Suppressor macrophage treated with lipopolysaccharide for 1 hour (primary cell): ENCODE measurements at places on chromosomes 1 and 21.

GRCh38 chr1:67214420-67215174 is 48.3 kb downstream of the IL23R start:
- peak; percentile 22 for DNase-seq

DNA sequence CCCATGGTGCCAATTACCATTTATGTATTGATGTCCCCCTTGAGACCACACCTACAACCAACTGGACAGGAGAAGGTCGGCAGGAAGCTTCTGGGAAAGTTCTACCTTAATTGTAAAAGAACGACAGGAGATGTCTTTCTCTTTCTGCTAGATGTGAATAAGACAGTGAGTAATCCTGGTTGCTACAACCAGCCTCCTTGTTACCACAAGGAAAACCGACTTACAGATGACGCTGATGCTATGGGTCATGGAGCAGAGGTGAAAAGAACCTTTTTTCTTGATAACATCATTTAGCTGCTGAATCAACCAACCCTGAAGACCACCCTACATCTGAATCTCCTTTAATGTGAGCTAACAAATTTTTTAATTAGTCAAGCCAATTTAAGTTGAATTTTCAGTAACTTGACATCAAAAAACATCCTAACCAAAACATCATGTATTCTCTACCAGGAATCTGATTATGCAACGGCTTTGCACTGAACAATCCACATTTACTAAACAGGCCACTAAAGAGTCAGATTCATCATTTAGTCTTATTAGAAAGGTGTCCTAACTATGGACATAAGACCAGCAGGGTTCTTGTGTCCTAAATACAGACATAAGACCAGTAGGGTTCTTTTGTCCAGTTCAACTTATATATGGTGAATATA is 23.0 kb downstream of the RGS2 start:
- DNase-seq = no peak

GRCh38 chr1:245142171-245142798 is 12.5 kb upstream of the KIF26B start:
- no peak for DNase-seq

GRCh38 chr1:225731491-225731890 is 46.1 kb upstream of the SRP9 start:
- no peak for DNase-seq

GRCh38 chr1:156228501-156228900 is 13.5 kb upstream of the BGLAP start:
- DNase-seq = peak; percentile 47

DNA sequence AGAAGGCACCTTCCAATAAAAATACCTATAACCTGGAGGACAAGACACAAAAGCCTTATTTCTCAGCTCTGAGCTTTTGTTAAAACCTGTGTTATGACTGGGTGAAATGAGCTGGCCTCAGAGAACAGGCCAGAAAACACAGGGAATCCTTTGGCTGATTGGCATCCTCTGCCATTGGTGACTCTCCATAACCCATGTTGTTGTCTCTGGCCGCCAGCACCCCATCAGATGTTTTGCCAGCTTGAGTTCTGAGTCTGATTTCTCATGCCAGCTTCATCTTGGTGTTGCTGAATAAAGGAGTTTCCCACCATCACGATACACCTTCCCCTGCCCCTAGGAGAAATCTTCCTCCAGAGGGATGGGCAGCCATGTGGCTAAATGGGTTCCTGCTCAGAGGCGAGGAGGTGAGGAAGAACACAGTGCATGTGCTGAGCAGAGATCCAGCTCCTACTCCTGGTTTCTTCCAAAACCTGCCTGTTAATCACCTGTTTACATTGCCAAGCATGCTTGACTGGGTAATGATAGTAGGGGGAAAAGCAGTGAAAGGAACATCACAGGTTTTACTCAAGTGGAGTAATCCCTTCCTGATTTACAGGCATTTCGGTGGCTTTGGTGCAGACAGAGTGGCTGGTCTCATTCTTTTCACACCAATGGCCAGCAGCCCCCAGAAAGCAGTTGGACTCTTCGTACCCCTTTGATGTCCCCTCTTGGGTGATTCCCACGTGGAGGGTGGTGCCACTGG is 109.8 kb downstream of the ROR1 start:
- no peak for DNase-seq

DNA sequence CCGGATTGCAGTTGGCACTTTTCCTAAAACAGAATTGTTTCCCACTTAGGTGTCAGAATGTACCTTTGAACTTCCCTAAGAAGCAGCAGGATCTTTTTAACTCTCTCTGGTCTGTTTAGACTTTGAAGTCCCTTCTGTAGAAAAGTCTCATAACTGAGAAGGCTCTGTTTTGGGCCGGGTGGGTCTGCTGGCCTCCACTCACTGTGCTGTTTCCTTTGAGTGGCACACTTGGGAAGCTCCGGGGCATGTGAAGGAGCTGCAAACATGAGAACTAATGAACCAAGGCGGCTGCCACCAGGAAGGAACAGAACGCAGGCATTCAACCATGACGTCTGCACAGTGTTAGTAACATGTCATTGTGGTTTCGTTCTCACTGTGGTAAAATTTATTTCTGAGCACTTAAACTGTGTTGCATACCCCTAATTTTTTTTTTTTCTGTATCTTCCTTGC is 19.5 kb upstream of the NCMAP start:
- peak; percentile 15 for DNase-seq

DNA sequence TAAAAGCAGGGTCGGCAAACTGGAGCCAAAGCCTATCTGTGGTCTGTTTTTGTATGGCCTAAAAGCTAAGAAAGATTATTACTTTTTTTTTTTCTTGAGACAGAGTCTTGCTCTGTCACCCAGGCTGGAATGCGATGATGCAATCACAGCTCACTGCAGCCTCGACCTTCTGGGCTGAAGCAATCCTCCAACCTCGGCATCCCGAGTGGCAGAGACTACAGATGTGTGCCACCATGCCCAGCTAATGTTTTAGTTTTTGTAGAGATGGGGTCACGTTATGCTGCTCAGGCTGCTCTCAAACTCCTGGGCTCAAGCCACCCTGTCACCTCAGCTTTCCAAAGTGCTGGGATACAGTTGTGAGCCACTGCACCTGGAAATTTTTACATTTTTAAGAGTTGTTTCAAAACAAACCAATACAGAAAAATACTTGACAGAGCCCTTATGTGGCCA is 6.5 kb upstream of the GLRX2 start:
- peak; percentile 59 for DNase-seq

DNA sequence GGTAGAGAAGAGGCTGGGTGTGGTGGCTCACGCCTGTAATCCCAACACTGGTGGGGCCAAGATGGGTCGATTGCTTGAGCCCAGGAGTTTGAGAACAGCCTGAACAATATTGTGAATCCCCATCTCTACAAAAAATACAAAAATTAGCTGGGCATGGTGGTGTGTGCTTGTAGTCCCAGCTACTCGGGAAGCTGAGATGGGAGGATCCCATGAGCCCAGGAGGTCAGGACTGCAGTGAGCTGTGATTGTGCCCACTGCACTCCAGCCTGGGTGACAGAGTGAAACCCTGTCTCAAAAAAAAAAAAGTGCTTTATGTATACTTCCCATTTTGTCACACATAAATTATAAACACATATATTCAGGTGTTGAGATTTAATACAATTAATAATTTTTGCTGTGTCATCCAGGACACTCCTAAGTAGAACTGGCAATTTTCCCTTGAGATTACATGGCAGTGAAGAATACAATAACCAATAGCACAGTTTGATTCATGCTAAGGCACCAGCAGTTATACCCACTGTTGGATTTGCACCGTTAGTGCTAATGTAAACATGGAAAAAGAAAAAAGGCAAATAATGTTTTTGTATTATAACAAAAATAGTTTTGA is 15.5 kb downstream of the GABPB2 start:
- DNase-seq = no peak

- no peak for DNase-seq
These were observed 128.1 kb upstream of the CTTNBP2NL start for GRCh38 chr1:112267929-112268328.

DNA sequence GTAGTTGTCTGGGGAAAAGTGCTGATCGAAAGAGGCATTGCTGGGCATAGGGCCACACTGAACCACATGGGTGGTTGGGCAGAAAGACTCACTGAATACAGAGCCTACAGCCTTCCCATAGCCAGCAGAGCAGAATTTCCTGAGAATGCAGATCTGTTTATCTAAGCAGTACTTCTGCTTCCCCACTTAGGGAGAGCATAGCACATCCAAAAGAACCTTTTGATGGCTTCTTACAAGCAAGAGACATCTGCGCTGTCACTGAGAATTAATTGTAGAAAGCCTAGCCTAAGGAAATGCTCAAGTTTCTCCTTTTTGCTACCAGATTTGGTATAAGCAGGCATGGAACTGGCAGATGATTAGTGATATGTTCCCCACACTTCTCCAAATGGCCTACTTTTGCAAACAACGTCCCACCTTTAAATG is 13.0 kb upstream of the KLHDC8A start:
- no peak for DNase-seq

- DNase-seq = no peak
These were observed 27.4 kb upstream of the PWP2 start for GRCh38 chr21:44079846-44080245.

DNA sequence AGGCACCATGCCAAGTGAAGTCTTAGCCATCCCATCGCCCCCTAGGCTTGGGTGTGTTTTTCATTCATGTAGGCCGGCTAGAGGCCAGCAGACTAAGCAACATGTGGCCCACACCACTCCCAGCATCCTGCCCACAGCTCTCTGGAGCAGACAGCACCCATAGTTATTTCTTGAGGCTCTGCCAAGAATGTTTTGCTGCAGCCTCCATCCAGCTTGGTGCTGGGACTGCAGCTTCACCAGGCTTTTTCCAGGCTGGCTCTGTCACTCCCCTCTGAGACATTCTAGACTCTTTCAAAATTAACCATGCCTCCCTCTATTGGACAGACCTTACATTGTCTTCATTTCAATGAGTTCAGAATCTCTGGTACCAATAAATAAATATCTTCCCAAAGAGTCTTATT is 104.2 kb downstream of the DUSP10 start:
- no peak for DNase-seq

DNA sequence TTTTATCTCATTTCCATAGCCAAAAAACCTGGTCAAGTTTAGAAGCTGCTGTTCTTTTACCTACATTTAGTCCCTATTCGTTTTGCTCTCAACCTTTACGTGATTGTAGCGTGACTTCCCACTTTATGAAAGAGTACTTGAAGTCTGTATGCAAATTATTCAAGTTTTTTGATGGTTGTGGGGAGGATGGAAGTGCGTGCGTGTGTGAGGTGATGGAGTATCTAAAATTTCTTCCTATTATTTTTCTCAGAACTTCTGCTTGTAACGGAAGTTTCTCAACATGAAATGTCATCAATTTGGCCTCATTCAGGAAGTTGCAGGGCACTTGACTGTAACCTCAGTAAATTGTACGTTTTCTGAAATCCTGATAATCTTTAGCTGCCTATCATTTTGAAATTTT is 64.0 kb downstream of the SAMSN1 start:
- DNase-seq = peak; percentile 65

DNA sequence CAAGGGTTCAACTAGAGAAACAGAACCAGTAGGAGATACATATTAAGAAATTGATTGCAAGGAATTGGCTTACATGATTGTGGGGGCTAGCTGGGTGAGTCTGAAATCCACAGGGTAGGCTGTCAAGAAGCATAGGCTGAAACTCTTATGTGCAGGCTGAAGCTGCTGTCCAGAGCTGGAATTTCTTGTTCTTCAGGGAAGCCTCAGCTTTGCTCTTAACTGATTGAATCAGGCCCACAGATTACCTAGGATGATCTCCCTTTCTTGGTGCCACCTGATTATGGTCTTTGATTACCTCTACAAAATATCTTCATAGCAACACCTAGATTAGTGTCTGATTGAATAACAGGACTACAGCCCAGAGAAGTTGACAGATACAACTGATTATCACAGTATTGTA is 22.5 kb upstream of the FRRS1 start:
- no peak for DNase-seq

GRCh38 chr1:24704411-24705259 is 40.6 kb upstream of the CLIC4 start:
- peak; percentile 88 for DNase-seq

DNA sequence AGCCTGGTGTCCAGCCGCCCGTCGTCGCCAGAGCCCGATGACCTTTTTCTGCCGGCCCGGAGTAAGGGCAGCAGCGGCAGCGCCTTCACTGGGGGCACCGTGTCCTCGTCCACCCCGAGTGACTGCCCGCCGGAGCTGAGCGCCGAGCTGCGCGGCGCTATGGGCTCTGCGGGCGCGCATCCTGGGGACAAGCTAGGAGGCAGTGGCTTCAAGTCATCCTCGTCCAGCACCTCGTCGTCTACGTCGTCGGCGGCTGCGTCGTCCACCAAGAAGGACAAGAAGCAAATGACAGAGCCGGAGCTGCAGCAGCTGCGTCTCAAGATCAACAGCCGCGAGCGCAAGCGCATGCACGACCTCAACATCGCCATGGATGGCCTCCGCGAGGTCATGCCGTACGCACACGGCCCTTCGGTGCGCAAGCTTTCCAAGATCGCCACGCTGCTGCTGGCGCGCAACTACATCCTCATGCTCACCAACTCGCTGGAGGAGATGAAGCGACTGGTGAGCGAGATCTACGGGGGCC is 1.2 kb downstream of the OLIG2 start:
- DNase-seq = no peak

DNA sequence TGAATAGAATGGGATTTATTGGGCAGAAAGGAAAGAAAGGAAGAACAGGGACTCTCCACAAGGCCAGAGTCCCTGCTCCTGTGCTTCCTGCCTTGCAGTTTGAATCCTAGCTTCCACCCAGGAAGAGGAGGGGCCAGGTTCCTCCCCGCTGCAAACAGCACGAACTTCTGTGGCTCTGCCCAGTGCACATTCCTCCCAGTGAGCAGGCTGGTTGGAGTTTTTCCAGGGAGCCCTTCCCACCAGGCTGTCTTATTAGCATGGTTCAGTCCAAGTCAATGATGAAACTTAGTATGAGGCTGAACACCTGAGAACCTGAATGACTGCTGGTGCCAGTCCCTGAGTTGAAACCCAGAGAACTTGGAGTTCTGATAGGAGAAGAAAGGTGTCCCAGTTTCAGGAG is 247.2 kb downstream of the DUSP10 start:
- no peak for DNase-seq

GRCh38 chr1:10936998-10937901 is 75.2 kb upstream of the TARDBP start:
- DNase-seq = no peak

- DNase-seq = no peak
These were observed 21.3 kb upstream of the CCDC190 start for GRCh38 chr1:162882248-162882674.

- DNase-seq = no peak
These were observed 52.2 kb downstream of the USP25 start for GRCh38 chr21:15781986-15782385.

- no peak for DNase-seq
These were observed 55.9 kb downstream of the FAM163A start for GRCh38 chr1:179798864-179799516.

DNA sequence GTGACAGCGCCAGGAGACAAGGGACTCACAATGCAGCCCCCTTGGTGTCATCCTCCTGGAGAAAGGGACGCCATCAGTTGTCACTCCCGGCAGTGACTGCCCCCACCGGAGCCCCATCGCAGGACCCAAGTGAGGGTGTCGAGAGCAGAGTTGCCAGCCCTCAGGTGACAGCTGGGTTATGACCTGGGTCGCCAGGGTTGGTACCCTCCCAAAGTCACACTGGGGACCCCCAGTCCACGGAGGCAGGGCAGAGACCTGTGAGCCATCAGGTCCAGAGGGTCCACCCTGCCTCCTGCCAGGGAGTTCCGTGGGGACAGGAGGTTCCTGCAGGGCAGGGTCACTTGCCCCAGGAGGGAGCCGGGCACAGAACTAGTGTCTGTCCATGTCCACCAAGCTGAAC is 78.2 kb upstream of the IFFO2 start:
- no peak for DNase-seq

- DNase-seq = peak; percentile 37
These were observed 25.2 kb upstream of the EPS8L3 start for GRCh38 chr1:109788695-109789521.
